ENCODE measurements at places on chromosomes 16 and 17.

DNA sequence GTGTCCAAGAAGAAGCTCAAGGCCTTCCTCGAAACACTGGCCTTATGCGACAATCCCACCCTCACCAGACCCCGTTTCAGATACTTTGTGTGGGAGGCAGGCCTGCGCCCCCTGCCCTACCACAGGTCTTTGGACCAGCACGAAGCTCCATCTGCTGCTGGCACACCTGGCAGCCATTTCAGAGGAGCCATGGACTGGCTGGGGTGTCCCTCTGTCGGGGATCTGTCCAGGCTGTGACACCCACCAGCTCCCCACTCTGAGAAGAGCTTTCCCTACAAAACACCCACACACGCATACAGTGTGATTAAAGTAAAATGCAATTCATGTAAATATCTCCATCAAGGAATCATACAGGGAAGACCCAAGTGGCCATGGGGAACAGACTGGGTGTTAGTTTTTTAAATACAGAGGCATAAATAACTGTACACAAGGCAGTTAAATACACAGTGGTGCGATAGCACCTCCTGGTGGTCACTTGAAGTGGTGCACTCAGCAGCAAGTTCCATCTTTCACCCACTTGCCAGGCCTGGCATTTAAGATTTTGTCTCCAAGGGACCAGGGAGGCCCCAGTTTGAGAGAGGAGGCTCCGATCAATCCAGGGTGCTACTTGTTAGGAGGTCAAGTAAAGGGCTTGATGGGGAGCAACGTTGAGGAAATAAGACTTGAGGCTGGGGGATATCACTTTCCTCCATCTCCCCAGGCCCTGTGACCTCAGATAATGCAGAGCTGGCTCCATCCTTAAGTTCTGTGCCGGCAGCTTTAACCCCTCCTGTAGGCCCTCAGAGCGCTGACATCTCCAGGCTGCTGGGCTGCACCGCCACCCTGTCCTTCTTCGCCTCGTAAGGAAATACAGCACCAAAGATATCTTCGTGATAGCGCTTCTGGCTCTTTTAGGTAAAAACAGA is 43.6 kb downstream of the NOS2 start:
- DNase-seq, result peak; percentile 43

DNA sequence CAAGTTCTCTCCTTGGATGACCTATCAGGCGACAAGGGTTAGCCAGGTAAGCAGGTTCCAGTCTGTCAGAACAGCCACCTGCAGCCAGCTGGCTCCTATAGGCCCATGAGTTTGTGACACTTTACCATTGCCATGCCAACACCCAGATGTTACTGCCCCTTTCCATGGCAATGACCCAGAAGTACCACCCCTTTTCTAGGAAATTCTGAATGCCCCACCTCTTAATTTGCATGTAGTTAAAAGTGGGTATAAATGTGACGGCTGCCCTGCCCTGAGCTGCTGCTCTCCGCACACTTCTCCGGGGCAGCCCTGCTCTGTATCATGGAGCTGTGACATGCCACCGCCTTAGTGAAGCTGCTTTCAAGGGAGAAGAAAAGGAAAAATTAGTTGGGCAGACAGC is 10.0 kb upstream of the SECTM1 start:
- no peak for DNase-seq

- DNase-seq, result no peak
These were observed 203.7 kb upstream of the SDK2 start for GRCh38 chr17:73847952-73848351.

DNA sequence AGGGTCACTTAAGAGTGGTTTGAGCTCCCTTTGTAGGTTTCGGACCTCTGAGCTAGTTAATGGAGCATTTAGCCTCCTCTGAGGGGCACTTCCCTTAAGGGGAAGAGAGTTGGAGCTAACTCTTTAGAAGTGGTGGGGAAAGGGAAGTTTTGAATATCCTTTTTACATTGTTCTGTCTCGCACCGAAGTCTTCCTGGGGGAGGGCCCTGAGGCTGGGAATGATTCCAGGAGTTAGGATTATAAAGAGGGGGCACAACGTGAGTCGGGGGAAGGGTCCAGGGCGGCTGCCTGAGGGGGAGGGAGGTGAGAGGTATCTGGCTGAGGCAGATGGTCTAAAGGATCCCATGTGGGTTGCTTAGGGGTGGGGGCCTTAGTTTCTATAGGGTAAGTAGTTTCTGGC is 32.3 kb downstream of the SEC14L1 start:
- DNase-seq, result no peak

GRCh38 chr16:75222271-75222783 is 3.5 kb downstream of the CTRB1 start:
- DNase-seq, result no peak

DNA sequence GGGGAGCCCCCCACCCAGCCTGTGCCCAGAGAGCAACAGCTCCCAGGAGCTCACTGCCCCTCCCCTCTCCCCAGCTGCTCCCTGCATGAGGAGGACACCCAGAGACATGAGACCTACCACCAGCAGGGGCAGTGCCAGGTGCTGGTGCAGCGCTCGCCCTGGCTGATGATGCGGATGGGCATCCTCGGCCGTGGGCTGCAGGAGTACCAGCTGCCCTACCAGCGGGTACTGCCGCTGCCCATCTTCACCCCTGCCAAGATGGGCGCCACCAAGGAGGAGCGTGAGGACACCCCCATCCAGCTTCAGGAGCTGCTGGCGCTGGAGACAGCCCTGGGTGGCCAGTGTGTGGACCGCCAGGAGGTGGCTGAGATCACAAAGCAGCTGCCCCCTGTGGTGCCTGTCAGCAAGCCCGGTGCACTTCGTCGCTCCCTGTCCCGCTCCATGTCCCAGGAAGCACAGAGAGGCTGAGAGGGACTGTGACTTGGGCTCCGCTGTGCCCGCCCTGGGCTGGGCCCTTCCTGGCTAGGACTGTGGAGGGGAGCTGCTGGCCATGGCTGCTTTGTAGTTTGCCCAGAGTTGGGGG is 584 bp downstream of the TCAP start:
- DNase-seq, result no peak

DNA sequence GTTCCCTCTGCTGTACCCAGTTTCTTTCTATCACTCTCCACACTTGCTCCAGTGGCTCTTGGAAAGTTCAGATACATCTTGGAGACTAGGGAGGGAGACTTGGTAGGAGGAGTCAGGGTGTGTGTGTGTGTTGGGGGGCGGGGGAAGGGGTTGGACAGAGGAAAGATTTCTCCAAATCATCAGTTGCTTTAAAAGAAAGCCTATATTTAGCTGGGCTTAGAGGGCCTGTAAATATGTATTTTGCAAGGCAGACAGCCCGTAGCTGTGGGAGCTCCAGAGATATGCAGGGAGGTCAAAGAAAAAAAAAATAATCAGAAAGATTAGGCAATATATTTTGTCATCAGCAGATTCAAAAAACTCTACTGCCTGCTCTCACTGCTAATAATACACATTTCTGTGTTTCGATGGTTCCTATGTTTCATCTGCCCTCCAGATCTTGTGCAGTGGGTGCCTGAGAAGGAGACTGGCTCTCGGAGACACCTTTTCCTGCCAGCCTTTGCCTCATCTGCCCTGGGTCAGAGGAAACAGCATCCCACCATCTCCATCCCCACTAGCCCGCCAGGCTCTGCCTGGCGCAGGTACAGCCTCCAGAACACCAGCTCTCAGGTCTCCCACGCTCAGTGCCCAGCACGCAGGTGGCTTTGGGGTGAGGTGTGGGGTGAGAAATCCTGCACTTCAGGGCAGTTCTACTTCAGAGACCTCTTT is 4.8 kb upstream of the PPP1R9B start:
- DNase-seq, result peak; percentile 92

GRCh38 chr16:56866955-56867830 is 2.2 kb downstream of the SLC12A3 start:
- DNase-seq, result peak; percentile 75

GRCh38 chr17:37659925-37660324 is 16.7 kb upstream of the DDX52 start:
- no peak for DNase-seq

- no peak for DNase-seq
These were observed 78.5 kb downstream of the C16orf78 start for GRCh38 chr16:49452108-49452507.

DNA sequence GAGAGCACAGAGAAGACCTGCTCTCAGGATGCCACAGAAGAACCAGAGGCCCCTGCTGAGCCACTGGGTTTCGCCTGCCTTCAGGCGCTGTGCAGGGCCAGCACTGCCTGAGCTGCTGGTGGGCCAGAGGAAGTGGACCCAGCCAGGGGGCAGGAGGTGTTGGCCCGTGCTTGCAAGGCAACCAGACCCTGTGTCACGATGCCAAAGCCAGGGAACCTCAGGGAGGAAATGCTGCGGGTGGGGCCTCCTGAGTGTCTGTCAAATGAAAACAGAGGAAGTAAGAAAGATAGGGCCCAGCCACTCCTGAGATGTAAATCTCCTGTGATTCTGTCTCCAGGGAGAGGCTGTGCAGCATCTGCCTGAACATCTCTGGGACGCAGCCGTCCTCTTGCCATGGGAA is 58.1 kb upstream of the ADORA2B start:
- no peak for DNase-seq

- no peak for DNase-seq
These were observed 17.2 kb downstream of the SPAG9 start for GRCh38 chr17:51103451-51103850.

DNA sequence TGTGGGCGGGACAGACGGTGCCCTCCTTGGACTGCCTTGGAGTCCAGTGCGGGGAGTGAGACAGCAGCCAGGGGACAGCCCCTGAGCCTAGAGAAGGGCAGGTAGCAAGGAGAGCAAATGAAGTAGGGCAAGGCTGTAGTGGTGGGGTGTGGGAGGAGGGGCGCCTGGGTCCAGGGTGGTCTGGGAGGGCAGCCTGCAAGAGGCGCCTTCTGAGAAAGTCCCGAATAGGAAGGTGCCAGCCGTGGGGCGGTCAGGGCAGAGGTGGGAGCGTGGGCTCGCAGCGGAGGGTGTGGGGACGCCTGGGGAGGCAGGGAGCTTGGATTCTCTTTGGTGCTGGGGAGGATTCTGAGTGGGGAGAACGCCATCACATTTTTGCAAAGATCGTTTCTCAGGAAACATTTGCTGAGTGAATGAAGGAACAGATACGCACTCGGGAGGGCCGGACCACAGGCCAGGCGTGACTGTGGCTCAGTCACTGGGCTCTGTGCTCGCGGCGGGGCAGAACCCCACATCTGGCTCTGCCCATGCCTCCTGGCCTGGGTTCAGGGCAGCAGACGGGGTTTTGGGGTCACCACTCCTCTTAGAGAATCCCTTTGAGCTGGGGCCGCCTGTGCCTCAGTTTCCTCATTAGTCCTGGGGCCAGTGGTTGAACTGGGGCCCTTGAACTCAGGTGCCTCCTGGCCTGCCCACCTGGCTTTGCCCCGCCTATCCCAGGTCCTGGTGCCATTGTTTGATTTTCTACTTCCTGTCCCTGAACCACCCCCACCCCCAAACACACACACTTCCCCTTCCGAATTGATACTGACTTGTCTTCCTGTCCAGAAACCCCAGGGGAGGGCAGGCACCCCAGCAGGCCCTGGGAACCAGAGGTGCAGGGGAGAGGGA is 4.2 kb downstream of the SNN start:
- DNase-seq, result no peak

- DNase-seq, result no peak
These were observed 15.2 kb upstream of the CLEC18C start for GRCh38 chr16:70158261-70158939.

GRCh38 chr16:50066482-50067289 is 916 bp downstream of the HEATR3 start:
- no peak for DNase-seq

DNA sequence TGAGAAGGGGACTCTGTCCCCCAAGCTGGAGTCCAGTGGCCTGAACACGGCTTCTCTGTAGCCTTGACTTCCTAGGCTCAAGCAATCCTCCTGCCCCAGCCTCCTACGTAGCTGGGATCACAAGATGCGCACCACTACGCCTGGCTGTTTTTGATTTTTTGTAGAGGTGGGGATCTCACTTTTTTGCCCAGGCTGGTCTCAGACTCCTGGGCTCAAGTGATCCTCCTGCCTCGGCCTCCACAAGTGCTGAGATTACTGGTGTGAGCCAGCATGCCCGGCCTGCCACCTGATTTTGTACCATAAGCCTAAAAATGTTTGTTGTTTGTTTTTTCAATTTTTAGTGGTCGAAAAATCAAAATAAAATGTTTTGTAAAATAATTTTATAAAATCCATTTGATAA is 19.2 kb downstream of the PAFAH1B1 start:
- no peak for DNase-seq

- no peak for DNase-seq
These were observed 3.7 kb downstream of the TIMP2 start for GRCh38 chr17:78921437-78921971.

DNA sequence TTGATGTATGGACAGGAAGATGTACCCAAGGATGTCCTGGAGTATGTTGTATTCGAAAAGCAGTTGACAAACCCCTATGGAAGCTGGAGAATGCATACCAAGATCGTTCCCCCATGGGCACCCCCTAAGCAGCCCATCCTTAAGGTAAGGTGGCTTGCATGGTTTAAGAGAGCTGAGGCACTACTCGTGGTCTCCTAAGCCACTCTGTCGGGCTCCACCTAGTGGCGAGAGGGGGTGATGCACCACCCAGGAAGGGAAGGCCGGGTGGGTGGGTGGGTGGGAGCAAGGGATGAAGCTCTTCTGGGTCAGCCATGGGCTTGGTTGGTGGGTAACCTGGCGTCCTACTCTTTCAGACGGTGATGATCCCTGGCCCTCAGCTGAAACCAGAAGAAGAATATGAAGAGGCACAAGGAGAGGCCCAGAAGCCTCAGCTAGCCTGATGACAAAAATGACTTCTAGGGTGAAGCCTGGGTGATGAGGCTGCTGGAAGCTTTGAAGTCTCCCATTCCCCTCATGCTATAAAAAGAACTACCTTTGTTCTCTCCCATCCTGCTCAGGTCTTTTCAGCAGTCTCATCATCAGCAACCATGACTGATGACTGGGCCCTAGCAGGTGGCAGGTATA is 21.5 kb downstream of the GPR179 start:
- DNase-seq, result peak; percentile 48

DNA sequence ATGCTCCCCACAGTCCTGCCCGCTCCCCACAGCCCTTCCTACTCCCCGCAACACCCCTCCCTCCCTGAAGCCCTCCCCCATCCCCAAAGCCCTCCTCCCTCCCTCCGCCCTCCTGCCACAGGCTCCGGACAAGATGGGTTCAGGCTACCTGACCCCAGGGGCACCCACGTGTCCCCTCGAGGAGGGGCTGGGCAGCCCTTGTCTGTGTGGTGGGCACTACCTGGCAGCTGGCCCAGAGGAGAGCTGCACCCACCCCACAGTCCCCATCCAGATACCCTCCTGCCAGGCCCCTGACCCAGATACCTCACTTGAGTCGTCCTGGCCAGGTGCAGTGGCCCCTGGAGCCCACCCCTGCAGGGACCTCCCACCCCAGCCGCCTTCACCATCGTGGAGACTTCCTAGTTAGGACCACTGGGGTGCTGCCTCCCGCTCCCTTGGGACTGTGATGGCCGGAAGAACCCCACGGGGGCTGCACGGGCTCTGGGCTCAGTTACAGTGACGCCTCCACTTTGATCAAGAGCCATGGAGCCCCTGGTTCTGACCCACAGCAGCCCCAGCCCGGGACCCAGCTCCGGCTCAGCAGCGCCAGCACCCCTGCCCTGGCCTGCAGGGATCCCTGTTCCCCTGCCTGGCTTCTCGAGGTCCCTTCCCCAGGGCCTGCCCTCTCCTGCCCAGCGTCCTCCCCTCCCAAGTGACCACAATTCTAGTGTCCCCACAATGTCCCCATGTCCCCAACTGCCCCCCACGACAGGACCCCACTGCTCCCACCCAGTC is 806 bp downstream of the PERCC1 start:
- DNase-seq, result no peak
